ENCODE measurements at places on chromosomes 3 and 15.

DNA sequence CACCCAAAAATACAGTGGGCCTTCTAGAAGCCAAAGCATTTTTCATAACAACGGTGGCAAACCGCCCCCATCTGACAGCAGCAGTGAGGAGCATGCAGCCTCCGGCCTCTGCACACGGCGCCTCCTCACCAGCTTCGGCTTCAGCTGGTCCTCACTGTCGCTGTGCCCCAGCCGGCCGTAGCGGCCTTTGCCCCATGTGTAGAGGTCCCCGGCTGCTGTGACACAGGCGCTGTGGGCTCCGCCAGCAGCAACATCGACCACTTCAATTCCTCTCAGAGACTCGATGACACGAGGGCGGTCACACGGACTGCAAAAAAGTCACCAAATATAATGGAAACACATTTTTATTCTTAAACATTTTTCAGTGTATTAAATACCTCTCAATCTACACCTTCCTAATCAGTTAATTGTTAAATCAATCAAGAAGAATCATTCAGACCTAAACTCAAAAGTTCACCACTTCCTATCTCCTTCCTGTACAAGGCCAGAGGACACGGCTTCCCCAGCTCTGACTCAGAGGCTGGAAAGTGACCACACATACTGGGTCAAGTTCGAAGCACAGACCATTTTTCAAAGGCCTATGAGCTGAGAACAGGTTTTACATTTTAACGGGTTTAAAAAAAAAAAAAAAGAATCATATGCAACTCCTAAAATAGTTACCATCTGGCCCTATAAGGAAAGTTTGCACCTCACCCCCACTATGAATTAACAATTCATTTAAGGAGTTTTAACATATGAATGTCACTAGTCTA, 33.6 kb upstream of the OCA2 start:
- DNase-seq, result no peak

- no peak for DNase-seq
Measured at GRCh38 chr3:141321109-141321497, 47.2 kb upstream of the ZBTB38 start.

DNA sequence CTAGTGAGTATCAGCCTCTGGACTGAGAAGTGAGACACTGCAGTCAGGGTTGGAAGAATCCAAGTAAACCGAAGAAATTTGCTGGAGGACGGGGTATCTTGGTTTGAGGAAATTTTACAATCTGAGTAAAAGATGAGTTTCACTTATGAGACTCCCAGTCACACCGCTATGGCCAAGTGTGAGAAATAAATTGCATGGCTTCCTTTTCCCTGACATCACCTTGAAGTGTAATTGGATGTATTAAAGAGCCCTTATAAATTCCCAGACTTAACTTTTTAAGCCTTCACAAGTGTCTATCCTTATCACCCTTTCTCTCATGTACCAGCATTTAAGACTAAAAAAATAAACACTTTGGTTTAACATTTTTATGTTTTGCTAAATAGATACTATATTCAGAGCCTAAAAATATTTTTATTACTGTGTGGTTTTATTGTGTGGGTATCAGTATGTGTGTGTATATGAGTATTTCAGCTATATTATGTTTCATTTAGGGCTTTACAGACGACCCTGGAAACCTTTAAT, 23.8 kb downstream of the USP3 start:
- DNase-seq, result no peak

- no peak for DNase-seq
Measured at GRCh38 chr3:121735047-121735696, 14.4 kb downstream of the GOLGB1 start.

- DNase-seq, result no peak
Measured at GRCh38 chr3:69868841-69869420, 129.7 kb downstream of the MITF start.

GRCh38 chr15:96180087-96180748, 150.3 kb upstream of the NR2F2 start:
- no peak for DNase-seq

DNA sequence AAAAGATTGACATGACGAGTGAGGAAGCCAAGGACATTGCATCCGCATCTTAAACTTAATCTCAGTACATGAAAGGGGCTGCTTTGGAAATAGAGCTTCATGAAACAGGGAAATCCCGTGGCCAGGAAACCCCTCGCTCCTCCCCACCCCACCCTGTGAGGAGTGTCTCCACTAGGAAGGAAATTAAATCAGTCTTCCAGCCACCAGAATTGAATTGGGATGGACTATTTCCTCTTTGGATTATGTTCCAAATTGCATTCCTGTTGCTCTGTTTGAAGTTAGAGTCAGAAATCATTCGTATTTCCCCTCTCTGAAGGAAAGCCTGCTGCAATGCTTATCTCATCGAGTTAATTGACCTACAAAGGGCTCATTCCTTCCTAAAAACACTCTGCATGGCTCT, 35.8 kb downstream of the CLDN11 start:
- DNase-seq, result no peak

GRCh38 chr3:172376402-172376801, 71.9 kb downstream of the GHSR start:
- no peak for DNase-seq

DNA sequence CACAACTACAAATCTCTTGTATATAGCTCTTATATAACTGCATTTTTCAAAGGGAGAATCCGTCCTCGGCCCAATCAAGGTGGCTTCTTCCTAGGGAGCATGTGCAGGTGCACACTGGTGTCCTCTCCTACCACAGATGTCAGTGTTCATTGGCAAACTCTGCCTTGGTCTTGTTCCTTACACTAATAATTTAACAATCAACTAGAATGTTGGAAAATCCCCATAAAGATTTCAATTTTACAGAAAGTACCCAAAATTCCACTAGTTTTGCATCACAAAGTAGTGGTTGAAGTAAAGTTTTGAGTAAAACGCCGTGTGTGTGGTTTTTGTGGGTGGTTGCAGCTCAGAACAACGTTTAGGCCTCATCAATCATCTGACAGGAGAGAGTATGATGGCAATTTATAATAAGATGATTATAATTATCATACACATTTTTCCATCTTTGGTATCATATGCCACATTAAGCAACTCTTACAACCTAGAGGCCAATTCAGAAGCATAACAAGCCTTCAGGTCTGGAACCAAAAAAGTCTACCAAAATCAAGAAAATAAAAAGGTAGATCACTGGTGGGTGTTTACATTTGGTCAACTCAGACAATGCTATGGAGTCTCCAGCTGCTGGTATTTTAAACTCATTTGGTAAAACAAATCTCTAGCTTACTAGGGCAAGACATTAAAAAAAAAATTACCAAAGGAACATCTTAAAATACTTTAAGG, 128.9 kb upstream of the BHLHE40 start:
- no peak for DNase-seq

DNA sequence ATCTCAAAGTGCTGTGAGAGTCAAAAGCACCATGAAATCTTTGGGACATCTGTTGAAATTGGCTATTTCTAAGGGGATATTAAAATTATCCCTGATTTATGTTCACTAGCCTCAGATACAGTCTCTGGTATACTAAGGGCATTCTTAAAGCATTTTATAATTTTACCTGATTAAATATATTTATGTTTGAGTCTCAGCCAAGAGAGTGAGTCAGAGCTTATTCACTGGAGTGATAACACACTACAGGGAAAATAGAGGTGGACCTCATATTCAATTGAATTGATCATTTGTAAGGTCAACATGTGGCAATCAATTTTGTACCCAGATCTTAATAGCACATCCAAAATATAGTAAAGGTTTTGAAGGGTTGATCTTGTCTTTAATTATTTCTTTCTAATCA, 733.6 kb downstream of the EPHA3 start:
- DNase-seq, result no peak

- no peak for DNase-seq
Measured at GRCh38 chr3:89560568-89560967, 453.1 kb downstream of the EPHA3 start.

DNA sequence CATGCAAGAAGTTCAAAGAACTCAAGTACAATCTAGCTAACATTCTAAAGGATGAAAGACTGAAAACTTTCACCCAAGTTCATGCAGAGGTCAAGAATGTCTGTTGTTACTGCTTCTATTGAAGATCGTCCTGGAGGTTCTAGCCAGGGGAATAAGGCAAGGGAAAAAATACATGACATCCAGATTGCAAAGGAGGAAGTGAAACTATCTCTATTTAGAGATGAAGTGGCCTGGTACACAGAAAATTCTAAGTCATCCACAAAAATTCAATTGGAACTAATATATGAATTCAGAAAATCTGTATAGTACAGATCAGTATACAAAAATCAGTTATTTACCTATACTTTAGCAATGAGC, 693.0 kb downstream of the NR2F2 start:
- DNase-seq, result no peak

DNA sequence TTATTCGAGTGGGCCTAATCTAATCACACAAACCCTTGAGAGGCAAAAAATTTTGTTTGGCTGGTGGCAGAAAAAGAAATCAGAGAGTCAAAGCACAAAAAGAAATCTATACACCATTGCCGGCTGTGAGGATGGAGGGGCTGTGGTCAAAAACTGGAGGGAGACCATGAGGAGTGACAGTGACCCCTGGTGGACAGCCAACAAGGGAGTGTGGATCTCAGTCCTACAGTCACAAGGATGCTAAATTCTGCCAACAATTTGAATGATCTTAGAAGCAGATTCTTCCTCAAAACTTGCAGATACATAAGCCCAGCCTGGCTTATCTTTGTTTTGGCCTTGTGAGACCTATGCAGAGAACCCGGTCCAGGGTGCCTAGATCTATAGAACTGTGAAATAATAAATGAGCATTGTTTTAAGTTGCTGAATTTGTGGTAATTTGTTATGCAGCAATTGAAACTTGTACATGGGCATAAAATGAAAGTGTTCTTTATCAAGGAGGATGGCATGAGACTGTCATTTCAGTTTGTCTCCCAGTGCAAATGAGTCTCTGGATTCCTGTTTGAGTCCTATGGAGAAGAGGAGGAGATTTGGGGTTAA, 103.0 kb upstream of the ARHGEF26 start:
- DNase-seq, result no peak

GRCh38 chr3:77147836-77148578, 108.1 kb downstream of the ROBO2 start:
- no peak for DNase-seq

GRCh38 chr3:192608726-192609600, 118.4 kb downstream of the FGF12 start:
- DNase-seq, result no peak

GRCh38 chr3:108177536-108177935, 44.7 kb downstream of the IFT57 start:
- DNase-seq, result no peak

DNA sequence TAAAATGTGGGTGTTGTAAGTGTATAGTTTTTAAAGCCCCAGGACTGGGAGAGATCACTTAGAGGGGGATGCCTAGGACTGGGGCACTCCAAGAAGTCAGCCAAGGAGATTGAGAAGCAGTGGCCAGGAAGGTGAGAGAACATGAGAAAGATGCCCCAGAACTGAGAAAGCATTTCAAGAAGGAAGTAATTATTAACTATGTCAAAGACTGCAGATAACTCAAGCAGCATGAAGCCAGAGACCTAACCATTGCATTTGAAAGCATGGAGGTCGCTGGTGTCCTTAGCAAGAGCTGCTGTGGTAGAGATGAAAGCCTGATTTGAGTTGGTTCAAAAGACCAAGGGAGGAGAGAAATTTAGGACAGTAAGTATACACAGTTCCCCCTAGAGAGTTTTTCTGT, 30.6 kb upstream of the SLC2A2 start:
- DNase-seq, result no peak

GRCh38 chr15:60644903-60645302, 166.0 kb upstream of the ICE2 start:
- DNase-seq, result no peak

DNA sequence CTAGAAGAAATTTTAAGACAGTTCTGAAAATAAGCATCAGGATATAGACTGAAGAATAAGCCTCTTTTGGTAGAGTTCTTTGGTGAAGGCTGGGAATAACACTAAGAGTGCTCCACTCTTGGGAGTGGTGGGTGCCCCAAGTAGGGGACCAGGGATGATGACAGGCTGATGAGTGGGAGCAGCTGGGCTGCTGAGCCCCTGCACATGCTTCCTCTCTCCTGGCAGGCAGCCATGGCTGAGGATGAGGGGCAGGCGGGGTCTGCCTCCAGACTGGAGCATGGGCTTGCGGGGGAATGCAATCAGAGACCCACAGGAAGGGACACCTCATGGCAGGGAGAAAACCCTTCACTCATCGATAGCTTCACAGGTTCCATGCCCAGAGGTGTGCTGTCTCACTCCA, 72.6 kb upstream of the RORA start:
- no peak for DNase-seq

- peak; percentile 25 for DNase-seq
Measured at GRCh38 chr15:93030430-93031102, 58.4 kb downstream of the RGMA start.

GRCh38 chr15:24627443-24627842, 48.1 kb upstream of the NPAP1 start:
- no peak for DNase-seq

DNA sequence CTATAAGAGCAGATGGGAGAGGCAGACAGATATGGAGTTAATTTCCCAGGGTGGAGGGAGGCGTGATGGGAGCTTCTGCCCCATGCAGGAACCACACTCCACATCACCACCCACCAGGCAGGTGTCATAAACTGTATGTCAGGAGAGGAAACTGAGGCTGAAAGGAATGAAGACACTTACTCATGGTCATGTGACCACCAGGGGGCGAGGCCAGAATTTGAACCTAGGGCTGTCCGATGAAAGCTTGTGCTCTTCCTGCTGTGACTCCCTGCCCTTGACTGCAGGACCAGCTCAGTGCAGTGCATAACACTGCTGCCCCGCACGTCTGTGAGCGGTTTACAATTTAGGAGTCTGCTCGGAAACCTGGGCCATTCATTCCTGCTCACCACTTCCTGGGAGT, 28.8 kb downstream of the NUP210 start:
- no peak for DNase-seq

DNA sequence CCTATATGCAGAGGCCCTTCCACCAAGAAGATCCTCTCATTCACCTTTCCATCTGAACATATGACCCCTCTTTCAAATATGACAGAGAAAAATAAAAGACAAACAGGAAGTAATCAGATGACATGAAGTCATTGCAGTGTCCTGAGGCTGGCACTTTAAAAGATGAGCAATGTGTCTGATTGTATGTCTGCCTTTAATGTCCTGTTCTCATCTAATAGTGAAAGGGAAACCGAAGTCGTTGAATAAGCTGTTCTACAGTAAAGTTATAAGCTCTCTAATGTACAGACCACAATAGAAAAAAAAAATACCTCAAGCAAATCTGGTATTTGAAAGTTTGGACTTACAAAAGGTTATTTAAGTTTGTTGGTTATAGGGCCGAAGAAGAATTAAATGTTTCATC, 243.0 kb downstream of the CLSTN2 start:
- no peak for DNase-seq

DNA sequence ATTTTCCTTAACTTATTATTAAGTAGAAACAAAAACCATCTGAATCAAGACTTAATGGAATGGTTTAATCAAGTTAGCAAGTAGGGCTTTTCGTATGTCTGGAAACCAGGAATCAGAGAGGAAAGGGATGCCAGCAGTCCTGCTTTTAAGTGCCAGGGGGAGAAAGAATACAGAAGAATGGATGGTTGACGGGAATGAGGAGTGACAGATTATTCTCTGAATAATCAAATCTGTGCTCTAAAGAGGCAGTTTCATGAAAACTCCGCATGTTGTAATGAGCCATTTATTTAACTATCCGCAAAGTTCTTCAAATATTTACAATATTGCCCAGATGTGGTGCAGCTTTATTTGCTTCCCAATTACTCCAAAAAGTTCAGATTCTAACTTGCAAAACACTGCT, 103.0 kb downstream of the CTNNB1 start:
- no peak for DNase-seq

GRCh38 chr3:124261306-124261705, 269.4 kb upstream of the ROPN1 start:
- no peak for DNase-seq
